H7 (cell line): ENCODE measurements at places on chromosomes 7 and 10. TPM values are rescaled to one million over a fixed set of nuclear protein-coding genes. Genes with fewer than 3 reads are reported as not detected.

Gene HKDC1
- 0.03 TPM in 1 of 2 replicates, not detected in the other for total RNA-seq

Gene TAS2R41
- total RNA-seq, result 0.10 TPM in 1 of 2 replicates, not detected in the other

Gene ZNF37A
- 1.1 and 1.9 TPM in 2 replicates for total RNA-seq

Gene MSMB
- 0.89 TPM in 1 of 2 replicates, not detected in the other for total RNA-seq

GRCh38 chr7:16055263-16055976, 365.9 kb downstream of the CRPPA start:
- no peak for DNase-seq

DNA sequence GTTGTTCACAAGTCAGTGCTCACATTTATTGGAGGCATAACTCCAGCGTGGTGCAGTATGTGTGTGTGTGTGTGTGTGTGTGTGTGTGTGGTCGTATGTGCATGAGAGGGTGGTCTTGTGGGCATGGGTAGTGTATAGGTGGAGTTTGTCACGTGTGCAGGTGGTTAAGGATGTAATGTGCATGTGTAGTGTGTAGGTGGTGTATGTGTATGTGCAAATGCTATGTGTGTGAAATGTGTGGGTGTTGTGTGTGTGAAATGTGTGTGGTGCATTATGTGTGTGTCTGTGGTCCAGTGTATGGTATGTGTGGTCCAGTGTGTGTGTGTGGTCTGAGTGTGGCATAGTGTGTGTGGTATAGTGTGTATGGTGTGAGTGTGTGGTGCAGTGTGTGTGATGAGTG, 30.3 kb upstream of the PODXL start:
- DNase-seq, result no peak

DNA sequence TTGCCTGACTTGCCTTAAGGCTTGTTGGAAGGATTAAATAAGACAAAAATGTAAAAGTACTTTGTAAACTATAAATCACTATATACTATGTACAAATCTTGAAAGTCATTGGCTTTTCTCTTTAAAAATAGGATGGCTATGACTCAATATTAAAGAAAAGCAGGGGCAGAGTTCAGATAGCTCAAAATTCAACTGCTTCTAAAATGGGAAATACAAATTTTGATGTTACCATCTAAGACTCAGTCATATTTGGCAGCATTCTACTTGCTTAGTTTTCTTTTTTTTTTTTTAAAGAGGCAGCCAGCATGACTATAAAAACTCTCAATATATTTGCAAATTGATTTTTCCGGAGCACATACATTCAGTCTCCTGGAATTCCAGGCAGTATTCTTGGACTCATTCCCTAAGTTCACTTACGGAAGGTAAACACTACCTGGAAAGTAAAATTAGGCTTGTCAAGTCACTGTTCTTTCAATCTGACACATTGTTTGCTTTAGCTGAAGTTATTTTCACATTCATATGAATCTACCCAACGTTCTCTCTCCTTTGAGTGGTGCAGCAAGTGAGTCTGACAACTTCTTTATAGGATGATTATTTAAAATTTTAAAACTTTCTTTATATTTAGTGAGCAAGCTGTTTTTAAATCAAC, 133.8 kb upstream of the CCDC6 start:
- no peak for DNase-seq

GRCh38 chr7:41817386-41817785, 114.5 kb upstream of the INHBA start:
- no peak for DNase-seq

DNA sequence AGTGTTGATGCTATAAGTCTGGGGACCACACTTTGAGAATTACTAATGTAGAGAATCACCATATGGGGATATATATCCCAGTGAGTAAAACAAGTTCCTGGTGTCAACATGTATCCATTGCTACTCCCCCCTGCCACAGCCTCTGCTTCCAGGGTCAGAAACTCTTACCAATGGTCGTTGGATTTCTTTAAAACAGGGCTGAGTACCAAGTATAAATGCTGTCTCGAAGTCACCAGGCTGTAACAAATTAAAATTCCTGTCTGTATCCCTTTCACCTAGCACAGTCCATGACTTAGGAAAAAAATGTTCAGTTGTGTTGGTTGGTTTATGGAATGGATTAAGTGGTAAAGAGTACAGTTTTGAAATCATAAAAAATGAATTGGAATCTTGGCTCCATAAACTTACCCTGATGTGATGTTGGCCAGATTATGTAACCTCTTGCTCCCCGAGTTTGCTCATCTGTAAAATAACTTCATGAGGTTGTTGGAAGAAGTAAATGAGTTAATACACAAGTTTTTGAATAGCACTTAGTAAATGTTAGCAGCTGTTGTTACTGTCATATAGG, 364.0 kb upstream of the LRGUK start:
- DNase-seq, result no peak

GRCh38 chr7:45082831-45083331, 5.9 kb downstream of the NACAD start:
- no peak for DNase-seq

GRCh38 chr7:28954471-28954870, 3.7 kb downstream of the TRIL start:
- no peak for DNase-seq

- DNase-seq, result no peak
These were observed 47.6 kb upstream of the MGMT start for GRCh38 chr10:129419397-129419796.

DNA sequence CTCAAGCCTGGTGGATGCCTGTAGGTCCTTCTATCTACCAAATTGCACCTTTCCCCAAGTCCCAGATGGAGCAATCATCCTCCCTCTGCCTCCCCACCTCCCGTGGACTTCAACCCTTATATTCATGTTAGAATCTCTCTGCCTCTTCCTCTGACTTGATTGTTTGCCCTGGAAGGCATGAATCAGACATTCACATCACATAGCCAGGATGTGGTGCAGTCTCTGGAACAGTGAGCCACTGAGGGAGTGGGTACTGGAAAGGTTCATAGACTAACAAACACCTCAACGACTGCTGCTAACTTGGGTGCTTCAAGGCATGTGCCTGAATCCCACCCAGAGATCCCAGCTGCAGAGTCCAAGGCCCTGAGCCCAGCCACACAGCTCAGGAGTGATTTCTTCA, 494.0 kb downstream of the TNS3 start:
- no peak for DNase-seq

- DNase-seq, result no peak
These were observed 14.1 kb upstream of the NDUFA5 start for GRCh38 chr7:123571684-123572083.

DNA sequence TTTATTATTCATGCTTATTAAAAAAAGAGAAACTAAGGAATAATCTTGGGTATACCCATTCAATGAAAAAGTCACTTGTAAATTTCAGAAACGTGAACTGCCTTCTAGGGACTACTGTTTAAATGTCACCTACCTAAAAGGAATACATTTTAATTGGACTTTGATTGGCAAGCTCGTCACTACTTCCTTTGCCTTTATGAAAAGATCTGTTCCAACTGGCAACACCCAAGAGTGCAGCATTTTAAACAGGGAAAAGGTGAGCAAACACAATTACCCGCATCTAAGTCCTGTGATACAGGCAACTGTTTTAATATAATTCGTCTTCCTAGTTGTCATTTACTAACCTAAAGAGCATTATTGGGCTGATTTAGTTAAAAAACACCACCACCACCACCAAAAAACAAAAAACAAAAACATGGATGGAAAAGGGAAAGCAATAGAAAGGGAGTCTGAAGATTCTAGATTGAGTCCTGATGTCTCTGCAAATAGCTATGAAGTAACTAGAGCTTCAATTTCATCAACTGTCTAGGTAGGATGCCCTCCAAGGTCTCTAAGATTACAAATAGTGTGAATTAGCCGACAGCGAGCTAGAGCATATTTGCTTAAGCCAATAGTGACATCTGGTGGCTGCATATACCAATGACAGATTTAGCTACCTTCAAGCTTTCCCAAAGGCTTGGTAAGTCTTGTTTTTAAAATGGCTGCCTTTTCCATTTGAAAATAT, 33.8 kb upstream of the ICA1 start:
- DNase-seq, result peak; percentile 65
